ENCODE measurements at places on chromosomes 4 and X.

- DNase-seq, result no peak
These were observed 137.3 kb downstream of the TMEM144 start for GRCh38 chr4:158347556-158347955.

DNA sequence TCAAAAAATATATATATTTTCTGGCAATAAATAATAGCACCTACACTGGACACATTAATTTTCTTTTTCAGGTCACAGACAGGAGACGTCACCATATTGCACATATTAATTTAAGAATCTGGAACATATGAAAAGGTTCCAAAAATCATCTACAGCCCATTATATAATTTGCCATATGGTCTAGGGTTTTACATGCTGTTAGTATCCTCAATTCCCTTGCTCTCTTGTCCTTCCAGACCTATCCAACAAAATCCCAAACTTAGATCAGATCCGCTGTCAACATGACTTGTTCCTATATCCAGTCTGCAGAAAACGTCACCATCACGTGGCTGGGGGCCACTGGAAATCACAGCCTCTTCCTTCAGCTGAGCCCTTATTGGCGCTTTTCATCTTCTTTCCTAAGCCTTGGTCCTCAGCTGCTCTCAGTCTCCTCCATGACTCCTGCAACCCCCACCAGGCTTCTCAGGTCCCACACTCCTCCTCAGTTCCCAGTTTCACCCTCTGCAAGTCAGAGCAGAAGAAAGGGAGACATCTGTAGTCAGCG is 192.0 kb upstream of the GATB start:
- no peak for DNase-seq

- no peak for DNase-seq
These were observed 222.4 kb downstream of the SHROOM3 start for GRCh38 chr4:76657443-76657842.

GRCh38 chrX:97498093-97498492 is 614.4 kb downstream of the RPA4 start:
- DNase-seq, result no peak

DNA sequence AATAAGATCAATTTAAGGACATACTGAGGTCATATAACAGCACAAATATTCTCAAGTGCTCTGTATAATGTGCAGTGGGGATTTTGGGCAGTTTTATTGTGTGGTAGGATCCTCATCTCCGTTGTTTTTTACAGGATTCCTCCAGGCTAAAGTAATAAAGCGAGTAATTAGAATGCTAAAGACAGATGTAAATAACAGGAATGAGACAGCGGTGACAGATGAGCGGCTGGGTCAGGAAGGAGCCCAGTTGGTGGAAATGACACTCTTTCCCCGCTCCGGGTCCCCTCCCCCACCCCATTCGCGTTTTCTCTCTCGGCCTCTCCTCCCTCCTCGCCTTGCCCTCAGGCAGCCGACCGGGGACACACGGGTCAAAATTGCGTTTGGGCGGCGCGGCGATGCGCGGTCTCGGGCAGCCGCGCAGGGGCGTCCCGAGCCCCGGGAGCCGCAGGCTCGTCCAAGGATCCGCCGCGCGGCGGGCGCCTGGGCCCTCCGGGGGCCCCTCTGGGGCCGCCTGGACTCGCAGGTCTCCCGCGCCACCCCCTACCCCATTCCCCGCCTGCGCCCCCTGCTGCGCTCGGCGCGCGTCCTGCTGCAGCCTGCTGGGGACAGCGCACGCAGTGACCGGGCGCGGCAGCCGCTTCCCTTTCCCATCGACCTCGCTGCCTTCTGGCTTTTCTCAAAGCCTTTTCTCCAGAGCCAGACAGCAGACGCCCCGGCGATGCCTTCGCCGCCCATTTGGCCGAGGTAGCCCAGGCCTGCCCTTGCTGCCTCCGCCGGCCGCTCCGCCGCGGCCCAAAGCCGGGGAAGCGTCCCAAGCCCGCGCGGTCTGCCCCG is 16.2 kb downstream of the POU4F2 start:
- no peak for DNase-seq

- no peak for DNase-seq
These were observed 37.9 kb downstream of the PDGFC start for GRCh38 chr4:156933633-156934258.
